ENCODE measurements at places on chromosomes 2 and 18.
A peak's percentile ranks its signal among the peaks of the same experiment; 100 is the strongest.

DNA sequence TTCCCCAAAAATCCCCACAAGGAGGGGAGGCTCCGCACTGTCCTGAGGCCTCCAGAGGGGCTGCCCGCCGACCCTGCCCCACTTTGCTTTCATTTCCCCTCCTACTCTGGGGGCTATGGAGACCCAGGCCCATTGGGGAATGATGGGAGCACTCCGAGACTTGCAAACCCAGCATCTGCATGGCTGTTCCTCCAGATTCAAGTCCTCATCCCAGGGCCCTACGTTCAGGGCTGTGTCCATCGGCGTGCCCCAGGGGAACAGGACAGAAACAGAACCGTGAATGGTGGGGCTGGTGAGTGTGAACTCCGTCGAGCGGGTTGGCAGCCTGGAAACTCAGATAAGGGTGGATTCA lies 116.1 kb upstream of the HDAC4 start:
- DNase-seq = no peak

- DNase-seq = no peak
Observed at GRCh38 chr2:240946654-240947053, 40.5 kb downstream of the CROCC2 start.

GRCh38 chr18:3453540-3454364 lies 3.8 kb downstream of the TGIF1 start:
- no peak for DNase-seq

DNA sequence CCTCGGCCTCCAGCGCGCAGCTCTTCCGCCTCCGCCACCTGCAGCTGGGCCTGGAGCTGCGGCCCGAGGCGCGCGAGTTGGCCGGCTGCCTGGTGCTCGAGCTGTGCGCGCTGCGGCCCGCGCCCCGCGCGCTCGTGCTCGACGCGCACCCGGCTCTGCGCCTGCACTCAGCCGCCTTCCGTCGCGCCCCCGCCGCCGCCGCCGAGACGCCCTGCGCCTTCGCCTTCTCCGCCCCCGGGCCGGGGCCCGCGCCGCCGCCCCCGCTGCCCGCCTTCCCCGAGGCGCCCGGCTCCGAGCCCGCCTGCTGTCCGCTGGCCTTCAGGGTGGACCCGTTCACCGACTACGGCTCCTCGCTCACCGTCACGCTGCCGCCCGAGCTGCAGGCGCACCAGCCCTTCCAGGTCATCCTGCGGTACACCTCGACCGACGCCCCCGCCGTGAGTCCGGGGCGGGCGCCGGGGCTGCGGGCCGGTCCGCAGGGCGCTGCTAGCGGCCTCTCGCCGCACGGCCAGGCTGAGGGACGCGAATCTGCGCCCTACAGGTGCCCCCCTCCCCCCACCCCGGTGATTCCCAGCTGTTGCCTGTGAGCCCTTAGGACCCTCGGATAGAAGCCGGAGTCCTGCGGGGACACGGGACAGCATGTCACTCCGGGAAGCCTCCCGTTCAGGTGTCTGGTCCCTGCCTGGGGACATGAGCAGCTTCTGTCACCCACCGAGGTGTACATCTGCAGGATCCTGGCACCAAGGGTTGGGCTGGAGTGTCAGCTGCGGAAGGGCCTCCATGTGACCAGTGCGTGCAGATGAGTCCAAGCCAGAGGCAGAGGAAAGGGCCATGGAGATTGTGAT lies 616 bp downstream of the RNPEPL1 start:
- no peak for DNase-seq

- DNase-seq = no peak
Observed at GRCh38 chr2:172640389-172640788, 84.5 kb downstream of the PDK1 start.

DNA sequence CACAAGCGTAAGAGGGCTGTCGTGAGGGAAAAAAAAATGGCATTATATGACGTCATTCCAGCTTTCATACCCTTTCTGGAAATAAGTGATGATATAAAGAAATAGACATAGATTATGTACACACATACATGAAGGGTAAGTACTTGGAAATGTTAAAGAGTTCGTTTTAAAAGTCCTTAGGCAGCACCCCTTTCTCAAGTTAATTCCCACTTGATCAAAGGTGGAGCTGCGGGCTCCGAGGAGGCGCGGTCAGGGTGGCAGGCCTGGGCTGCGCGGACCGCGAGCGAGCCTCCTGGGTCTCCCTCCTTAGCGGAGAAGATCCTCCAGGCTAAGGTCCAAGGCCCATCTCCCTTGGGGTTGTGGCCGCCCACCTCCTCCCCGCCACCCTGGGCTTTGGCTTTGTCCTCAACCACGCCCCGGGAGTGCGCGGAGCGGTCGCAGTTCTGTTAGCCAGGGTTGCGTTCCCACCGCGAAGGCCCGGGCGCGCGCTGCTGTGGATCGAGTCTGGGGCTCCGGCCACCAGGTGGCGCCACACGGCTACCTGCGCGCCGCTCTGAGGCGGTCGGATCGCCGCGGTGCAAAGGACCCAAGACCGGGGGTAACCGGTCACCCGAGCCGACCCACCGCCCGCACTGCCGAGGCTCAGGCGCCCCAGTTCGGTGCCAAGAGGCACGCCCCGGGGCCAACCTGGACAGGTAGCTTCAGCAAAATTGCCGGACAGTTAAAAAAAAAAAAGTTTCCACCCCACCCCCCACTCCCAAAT lies 66.8 kb downstream of the HNRNPLL start:
- DNase-seq = peak; percentile 64

GRCh38 chr2:203886661-203887151 lies 19.1 kb downstream of the CTLA4 start:
- DNase-seq = no peak

DNA sequence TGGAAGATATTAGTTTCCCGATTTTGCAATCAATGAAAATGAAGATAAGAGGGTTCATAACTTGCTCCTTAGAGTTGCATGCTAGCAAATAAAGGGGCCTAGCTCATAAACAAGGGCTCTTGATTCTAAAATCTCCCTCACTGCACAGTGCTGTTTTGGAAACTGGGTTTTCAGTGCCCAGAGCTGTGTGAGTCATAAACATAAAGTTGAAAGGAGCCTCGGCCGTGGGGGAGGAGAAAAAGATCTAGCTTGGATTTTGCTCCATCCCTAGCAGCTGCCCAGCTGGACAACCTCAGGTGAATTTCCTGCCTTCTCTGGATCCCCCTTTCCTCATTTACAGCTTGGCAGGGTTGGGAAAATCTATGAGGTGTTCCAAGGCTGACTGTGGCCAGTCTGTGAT lies 42.5 kb downstream of the LYPD1 start:
- no peak for DNase-seq

- no peak for DNase-seq
Observed at GRCh38 chr2:205197468-205198139, 484.7 kb upstream of the NRP2 start.

DNA sequence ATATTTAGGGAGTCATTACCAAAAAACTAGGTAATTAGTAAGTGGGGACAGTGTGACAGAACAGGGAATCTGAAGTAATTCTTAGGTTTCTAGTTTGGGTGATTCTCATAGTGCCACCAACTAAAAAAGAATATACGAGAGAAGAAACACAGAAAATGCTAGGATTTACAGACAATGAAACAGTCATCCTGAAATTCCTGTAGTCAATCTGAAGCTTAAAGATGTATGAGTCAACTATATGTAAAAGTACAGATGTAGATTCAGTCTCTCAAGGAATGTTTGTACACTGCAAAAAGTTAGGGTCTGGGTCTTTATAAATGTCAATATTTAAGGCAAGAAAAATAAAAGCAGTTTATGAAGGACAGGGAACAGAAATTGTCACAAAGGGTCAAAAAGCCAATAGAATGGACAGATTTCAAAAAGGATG lies 107.0 kb downstream of the STRN start:
- no peak for DNase-seq

- no peak for DNase-seq
Observed at GRCh38 chr2:16271231-16271896, 331.0 kb downstream of the MYCN start.

- DNase-seq = no peak
Observed at GRCh38 chr2:215777465-215778044, 235.8 kb downstream of the MREG start.

- DNase-seq = no peak
Observed at GRCh38 chr2:162330881-162331280, 12.4 kb upstream of the IFIH1 start.

- no peak for DNase-seq
Observed at GRCh38 chr2:195636890-195637289, 20.1 kb upstream of the SLC39A10 start.

GRCh38 chr2:168495524-168495923 lies 39.5 kb downstream of the CERS6 start:
- no peak for DNase-seq

GRCh38 chr2:69065735-69066336 lies 52.9 kb downstream of the ANTXR1 start:
- no peak for DNase-seq

GRCh38 chr18:67266246-67267237 lies 250.0 kb downstream of the DSEL start:
- no peak for DNase-seq

DNA sequence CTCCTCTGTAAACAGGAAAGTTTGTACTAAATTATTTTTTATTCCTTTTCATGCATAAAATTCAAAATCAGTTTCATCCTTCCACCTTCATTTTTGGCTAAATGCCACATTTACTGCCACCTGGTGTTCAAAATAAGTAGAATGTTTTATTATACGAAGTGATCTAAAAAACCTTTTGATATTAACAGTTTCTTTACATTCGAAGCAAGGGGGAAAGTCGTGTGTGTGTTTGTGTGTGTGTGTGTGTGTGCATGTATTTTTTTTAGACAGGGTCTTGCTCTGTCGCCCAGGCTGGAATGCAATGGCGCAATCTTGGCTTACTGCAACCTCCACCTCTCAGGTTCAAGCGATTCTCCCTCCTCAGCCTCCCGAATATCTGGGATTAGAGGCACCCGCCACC lies 9.0 kb upstream of the SCN9A start:
- DNase-seq = no peak

DNA sequence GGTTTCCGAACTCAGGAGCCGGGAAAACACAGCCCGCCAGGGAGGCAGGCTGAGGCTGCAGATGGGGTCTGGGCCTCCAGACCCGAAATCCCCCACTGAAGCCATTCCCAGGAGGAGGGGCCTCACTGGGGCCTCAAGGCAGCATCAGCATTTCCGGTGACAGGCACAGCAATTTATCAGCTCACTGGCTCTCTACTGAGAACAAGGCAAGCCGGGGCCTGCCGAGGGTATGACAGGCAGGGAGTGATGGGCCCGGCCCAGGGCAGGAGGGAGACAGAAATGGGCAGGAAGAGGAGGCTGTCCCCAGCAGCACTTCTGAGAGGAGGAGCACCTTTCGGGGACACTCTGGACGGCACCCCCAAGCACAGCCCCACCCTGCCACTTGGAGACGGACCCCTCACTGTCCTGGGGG lies 12.5 kb downstream of the SDC1 start:
- DNase-seq = no peak

DNA sequence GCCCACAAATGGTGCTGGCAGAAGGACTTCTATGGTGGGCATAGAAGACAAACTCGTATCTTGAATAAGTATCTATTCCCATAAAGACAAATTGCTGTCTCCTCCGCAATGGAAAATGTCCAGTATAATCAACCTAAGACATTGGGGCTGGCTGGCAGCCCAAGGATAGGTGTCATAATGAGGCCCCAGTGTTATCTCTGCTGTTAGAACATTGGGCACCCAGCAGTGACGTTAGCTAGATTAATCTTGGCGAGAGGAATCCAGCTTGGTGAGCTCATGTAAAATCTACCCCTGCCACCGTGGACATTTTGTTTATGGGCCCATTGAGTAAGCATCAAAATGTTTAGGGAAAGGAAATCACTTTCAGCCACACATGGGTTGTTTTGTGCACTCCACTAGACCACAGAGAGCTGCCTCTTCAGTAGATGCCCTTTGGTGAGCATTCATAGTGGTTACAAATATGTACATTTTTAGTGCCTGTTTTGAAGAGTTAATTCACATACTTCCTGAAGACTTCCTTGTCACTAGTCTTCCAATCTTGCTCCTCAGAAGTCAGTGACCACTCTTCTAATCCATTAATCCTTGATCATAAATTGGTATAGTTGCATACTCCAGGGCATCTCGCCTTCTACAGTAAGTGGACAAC lies 48.2 kb upstream of the KDM3A start:
- DNase-seq = no peak

DNA sequence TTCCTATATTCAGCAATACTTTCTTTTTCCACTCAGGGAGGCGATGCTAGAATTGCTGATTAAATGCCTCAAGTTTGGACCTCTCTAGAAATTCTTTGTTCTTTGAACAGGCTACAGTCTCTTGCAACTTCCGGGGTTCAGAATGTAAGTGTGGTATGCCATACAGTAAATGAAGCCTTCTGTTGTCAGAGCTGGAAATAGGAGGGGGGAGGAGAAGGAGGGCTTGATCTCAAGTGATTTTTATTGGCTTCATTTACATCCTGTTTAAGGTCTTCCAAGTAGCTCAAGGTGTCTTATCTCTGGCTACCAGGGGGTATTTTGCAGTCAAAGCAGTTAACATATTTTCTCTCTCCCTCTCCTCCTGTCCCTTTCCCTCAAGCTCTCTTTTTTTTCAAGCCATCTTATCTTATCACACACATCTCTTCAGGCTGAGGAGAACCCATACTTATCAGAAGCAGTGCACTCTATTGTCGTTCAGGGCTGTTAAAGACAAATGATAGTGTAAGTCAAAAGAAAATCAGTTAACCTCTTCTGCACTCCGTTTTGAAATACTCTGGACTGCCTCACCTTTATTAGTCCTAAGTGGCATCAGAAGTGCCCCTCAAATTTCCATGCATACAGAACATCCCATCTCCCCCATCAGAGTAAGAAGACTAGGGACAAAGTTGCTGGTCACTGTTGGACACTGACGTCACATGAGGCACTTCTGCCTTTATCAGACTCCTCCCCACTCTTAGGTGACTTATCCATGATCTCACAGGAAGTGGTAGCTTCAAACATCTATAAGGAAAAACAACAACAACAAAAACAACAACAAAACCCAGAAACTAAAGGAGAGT lies 112.2 kb downstream of the ZNF521 start:
- DNase-seq = no peak

DNA sequence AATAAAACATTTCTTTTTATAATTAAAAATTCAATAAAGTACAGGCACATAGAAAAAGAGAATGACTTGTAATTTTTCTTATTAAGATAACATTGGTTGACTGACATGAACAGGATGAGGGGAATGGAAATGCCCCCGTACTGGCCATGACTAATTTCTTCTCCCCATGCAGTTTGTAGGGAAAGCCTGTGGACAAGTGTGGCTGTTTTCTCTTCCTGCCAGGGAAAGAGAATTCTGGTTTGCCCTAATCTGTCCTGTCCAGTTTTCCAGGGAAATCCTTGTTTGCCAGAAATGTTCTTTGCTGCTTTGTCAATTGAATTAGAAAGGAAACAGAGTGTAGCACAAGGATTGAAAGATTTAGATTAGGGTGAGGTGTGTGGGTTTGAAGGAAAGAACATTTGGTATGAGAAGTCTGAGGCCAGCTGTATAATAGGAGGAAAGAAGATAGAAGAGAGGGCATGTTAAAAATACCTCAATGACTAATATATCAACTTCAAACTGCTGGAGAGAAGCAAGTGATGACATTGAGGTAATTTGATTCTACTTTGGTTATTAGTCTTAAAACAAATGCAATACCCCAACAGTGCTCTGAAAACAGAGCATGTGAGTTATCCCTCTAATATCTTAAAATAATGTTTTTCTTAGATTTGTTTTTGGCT lies 593.9 kb upstream of the ZNF804A start:
- DNase-seq = no peak

GRCh38 chr2:10775831-10776230 lies 36.8 kb downstream of the PDIA6 start:
- DNase-seq = no peak

- DNase-seq = no peak
Observed at GRCh38 chr2:25098670-25099486, 57.0 kb downstream of the EFR3B start.

GRCh38 chr18:50388988-50389387 lies 14.1 kb downstream of the SKA1 start:
- no peak for DNase-seq

- no peak for DNase-seq
Observed at GRCh38 chr2:215644233-215644897, 208.5 kb upstream of the FN1 start.
